Left ventricle myocardium superior (tissue), 1 donor: ENCODE measurements at places on chromosomes 7 and 10.

DNA sequence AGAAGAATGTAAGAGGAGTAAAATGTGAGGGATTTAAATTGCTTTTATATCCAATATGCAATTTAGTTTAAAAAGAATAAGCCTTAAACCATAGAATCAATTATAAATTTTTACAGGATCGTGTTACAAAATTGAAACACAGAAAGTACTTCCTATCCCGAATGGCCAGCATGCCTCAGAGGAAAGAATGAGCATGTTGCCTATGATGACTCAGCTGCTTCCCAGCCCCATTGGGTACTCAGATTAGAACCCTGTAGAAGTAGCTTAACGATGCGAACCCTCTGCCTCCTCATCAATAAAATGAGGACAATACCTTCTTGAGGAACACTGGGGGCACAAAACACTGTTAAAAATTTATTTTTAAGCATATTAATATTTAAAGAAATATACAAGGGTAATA is 113.4 kb upstream of the CDK1 start:
- DNase-seq: no peak

DNA sequence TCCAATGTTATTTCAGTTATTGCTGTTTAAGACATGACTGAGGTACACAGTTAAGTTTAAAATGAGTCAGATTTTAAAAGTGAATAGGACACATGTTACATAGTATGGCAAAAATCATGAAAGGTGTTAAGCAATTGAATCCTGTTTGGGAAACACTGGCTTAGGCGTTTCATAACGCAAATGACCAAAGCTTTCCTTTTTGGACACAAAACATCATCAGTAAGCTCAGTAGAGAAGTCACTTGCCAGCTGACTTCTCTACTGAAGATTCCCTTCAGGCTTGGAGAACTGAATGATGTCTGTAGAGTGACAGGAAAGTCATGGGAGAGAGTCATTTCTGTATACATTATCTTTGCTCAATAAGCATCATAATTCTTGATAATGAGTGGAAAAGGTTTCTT is 64.4 kb upstream of the RSBN1L start:
- DNase-seq: no peak

- DNase-seq: no peak
Measured at GRCh38 chr10:48759113-48759901, 74.6 kb downstream of the WDFY4 start.

- no peak for DNase-seq
Measured at GRCh38 chr7:107816011-107816566, 13.1 kb upstream of the SLC26A3 start.

DNA sequence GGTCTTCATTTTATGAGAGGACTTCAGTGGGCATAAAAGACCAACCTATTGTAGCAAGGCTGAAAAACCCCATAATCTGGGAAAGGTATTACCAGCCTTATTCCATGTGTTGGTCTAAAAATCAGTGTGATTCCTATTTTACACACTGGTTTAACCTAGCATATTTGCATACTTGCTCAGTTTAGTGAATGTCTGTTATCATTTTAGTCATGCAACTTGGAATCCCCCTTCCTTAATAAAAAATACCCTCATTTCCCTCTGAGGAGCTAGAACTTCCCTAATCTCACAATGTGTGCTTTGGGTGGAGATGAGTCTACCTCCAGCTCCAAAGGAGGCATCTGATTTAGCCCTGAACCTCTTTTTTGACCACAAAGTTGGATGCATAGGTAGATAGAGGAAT is 312.8 kb upstream of the SORCS1 start:
- no peak for DNase-seq
